ENCODE measurements at places on chromosomes 1 and 21.

DNA sequence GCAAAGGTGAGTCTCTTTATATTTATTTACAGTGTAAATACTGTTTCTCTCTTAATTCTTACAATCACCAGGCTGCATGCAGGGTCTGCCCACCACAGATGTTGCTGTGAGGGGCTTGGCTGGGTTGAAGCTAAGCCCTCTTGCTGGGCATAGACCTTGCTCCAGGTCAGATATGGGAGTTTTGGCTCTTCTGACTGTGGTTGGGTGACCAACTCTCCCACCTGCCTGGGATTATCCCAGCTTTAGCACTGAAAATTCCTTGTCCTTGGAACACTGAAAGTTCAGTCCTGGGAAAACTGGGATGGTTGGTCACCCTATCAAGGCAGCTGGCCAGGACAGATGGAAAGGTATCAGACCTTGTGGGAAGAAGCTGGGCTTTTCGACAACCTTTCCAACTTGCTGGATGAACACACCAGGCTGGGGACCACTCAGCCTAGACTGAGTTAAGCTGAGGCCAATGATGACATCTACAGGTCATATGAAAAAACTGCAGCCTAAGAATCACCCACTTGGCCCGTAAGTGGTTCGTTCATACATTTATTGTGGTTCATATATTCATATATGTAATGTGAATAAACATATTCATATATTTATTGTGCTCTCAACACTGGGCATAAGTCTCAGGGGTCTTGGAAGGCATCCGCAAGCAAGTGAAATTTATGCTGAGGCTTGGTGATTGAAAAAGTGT lies 26.6 kb upstream of the HPDL start:
- DNase-seq = peak; percentile 44

DNA sequence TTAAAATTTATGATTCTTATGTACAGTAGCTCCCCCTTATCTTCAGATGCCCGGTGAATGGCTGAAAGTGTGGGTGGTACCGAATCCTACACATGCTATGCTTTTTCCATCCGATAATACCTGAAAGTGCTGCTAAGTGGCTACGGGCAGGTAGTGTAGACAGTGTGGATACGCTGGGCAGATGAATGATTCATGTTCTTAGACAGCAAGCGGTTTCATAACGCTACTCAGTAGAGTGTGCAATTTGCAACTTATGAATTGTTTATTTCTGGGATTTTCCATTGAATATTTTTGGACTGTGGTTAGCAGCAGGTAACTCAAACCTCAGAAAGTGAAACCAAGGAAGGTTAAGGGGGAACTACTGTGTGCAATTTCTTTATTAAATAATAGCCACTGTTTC lies 7.5 kb downstream of the PCP4 start:
- no peak for DNase-seq

- peak; percentile 1 for DNase-seq
These were observed 73.4 kb upstream of the EDN2 start for GRCh38 chr1:41557751-41558455.

DNA sequence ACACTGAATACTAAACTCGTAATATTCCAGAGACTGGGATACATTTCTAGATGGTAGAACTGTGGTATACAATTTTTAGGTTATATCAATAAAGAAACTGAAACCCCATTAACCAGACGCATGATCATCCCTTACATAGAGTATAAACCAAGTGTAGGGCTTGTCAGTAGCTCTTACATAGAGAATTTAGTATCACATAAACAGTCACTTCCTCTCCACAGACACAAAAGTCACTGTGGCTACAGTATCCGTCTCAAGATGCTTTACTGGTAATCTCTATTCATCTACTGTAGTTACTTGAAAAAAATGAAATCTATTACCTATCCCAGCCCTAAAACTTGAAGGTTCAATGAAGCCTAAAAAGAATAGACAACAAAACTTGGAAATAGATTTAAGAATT lies 252.3 kb upstream of the TMPRSS15 start:
- no peak for DNase-seq

- DNase-seq = peak; percentile 59
These were observed 6.5 kb upstream of the ATP1A2 start for GRCh38 chr1:160108888-160109662.

DNA sequence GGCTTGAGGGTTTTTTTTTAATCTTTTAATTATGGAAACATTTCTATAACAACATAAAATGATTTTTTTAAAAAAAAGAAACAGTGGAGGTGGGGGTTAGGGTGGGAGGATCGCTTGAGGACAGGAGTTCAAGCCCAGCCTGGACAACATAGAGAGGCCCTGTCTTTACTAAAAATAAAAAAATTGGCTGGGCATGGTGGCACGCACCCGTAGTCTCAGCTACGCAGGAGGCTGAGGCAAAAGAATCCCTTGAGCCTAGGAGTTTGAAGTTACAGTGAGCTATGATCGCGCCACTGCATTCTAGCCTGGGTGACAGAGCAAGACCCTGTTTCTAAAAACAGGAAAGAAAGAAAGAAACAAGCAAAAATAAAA lies 32.2 kb upstream of the RNF11 start:
- DNase-seq = no peak

DNA sequence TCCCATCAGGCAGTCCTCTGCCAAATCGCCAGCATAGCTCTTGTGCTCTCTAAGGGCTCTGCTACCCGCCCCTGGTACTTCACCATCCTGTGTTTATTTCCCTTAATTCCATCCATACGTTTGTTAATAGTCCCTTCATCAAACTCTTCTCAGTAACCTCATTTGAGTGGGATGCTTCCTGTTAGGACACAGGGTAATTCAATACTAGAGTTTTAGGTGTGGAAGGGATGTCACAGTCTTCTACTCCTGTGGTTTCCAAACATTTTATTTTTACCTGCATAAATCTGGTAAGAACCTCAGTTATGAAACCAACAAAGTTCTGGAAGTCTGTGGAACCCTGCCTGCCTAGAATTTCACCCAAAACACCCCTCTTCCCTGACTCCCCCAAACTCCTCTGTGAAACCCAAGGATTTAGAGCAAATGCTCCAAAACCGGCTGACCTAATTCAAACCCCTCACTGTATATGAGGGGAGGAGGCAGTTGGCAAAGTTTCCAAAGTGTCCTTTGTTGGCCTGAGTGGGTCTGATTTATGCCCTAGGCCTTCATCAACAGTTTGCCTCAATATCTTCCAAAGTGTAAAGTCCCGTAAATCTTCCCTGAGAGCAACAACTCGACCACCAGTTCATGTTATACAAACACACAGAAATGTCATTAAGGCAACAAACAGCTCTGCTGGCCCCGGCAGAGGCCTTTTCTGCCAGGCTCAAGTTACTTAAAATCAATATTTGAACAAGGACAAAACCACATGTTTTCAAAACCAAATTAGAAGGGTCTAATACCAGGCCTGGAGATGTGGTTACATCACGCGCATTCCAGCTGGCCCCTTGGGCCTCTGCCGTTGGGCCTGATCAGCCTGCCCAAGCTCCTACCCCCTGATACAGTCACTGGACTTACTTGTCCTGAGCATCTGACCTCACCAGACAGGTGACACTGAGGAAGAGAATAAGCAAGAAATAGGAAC lies 82.4 kb upstream of the FGGY start:
- no peak for DNase-seq

- no peak for DNase-seq
These were observed 163.5 kb downstream of the NFIA start for GRCh38 chr1:61245696-61246400.

DNA sequence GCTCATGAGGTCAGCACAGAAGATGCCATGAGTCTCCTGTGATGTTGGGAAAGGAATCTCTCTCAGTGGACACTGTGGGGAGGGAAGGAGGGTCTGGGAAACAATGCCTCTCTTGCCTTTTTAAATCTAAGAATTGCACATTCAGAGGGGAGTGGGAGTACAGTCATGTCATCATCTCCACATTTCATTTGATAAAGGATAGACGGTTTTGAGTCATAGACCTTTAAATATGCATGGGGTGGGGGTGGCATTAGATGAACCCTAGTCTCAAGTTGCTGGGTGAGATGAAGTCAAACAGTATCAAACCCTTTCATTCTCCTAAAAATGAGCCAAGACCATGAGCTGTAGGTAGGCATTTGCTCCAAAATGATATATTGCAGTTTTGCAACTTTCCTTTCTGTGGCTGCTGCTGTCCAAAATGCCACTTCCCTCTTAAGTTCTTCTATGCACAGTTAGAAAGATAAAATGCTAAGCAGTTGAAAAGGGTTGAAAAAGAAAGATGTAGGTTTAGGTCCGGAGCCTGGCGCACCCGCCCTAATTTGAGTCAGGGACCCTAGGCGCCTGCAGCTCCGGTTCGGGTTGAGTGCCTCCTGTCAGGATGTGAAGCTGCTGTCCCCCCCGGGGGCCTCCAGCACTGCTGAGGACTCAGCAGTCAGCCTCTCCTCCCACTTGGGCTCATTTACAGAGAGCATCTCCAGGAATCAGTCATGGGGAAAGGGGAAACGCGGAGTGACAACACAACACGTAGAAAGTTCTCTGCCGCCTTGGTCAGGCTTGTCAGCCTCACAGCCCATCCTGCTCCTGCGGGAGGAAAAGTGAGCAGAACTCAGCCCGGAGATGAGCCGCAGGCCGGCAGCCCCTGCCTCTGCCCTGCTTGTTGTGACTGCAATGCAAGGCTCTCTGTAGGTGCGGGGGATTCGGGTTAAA lies 479.3 kb upstream of the RUNX1 start:
- peak; percentile 62 for DNase-seq

DNA sequence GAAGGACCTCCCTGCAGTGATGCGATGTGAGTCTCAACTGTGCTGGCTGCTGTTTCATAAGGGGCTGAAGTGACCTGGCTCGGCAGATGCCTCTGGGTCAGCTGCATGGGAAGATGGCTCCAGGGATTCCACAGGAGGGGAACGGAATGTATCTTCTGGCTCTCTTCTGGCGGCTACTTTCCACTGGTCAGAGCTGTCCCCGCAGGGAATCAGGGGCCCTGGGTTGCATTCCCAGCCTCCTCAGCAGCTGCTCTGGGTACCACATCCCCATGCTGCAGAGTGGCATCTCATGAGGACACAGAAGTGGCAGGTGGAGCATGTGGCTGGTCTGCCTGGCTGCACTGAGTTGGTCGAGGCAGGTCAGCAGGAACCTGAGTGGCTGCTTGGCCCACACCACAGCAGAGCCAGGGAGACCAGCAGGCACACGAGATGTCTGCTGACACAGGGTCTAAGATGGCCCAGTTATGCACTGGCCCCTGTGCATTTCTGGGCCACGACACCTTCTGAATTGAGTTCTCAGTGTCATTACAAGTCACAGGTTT lies 42.8 kb downstream of the POFUT2 start:
- no peak for DNase-seq

DNA sequence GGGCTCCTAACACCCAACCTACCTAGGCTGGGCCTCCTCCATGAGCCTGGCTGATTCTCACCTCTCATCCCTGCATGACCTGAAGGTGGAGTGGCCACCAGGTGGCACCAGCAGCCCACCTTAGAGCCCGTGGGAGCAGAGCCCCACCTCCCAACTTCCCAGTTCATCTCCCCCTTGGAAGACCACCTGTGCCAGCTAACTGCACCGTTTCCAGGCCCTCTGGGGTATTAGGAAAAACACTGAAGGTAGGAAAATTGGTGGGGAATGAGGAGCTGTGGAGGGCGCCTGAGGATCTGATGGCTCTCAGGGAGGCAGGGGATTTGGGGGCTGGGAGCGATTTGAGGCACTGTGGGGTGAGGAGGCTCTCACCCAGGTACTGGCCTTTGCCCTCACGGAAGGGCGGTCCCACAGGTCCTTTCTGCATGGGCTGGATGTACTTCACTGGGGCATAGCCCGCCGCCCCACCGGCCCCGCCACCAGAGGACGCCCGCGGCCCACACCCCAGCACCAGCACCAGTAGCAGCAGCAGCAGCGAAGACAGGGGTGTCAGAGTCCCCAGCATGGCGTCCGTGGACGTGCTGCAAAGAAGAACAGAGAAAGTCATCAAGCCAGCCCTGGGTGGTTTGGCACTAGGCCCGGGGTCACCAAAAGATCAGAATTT lies 11.1 kb downstream of the ADPRS start:
- peak; percentile 85 for DNase-seq

DNA sequence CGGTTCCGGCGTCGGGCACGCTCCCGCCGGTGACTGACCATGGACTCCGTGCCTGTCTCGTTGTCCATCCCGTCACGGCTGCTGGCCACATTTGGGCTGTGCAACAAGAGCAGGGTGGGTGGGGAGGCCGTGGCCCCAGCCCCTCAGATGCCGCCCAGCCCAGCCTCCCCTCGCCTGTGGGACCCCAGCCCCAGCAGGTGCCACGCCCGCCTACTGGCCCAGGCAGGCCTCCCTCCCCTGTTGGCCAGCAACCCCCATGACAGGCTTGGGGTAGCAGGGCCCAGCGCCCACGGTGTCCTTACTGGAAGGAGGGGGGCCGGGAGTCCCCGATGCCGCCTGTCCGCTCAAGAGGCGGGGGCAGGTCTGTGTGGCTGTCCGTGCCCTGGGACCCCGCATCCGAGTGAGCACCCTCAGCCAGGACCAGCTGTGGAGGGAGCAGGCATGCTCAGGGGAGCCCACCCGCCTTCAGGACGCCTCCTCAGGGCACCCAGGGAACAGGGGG lies 7.1 kb downstream of the DVL1 start:
- no peak for DNase-seq

DNA sequence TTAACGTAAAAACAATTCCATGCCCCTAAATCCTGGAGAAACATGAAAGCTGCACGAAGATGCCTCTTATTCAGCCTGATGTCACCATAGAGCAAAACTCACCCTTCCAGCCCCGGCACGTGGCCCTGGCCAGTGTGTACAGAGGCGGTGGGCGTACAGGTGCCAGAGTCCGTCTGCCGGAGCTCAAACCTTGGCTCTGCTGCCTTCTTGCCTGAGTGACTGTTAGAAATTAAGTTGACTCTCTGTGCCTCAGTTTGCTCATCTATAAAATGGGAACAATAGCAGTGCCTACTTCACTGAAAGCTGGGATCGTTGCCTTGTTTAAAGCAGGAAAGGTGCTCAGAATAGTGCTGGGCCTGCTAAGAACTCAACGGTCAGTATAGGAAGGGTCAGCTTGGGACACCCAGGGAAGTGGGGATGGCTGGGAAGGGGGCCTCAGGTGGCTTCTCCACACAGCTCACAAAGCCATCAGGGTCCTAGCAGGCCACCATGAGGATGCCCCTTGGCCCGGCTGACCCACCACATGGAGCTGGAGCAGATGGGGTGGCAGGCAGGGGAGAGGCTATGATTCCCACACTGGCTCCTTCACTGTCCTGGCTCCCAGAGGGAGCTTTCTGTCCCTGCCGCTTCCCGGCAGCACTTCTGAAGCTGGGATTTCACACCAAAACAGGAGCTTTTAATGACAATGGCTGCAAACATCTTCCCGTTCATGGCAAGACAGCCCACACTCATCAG lies 237.2 kb downstream of the NPHP4 start:
- no peak for DNase-seq

GRCh38 chr1:193070942-193071341 lies 11.5 kb downstream of the RO60 start:
- DNase-seq = peak; percentile 46

GRCh38 chr1:235642011-235642942 lies 7.3 kb downstream of the GNG4 start:
- DNase-seq = peak; percentile 72
